ENCODE measurements at places on chromosomes 5 and 9.

GRCh38 chr9:135882011-135882410 is 25.3 kb downstream of the CAMSAP1 start:
- DNase-seq: no peak

DNA sequence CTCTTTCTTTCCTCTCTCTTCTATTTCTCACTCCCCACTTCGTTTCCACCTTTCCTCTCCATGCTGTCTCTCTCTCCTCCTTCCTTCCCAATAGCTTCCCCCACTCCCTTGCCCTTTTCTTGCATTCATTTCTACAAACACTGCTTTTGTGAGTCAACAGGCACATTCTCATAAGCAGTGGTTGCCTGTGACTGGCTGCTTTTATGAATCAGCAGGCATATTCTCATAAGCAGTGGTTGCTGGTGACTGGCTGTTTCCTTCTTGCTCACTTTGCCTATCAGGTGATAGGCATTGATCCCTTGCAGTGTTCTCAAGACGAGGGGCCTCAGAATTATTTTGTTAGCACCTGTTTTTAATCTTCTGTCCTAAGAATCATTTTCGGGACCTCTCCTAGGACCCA is 116.1 kb upstream of the ACTBL2 start:
- DNase-seq: no peak

- no peak for DNase-seq
These were observed 28.3 kb upstream of the NIPAL4 start for GRCh38 chr5:157431544-157432200.

DNA sequence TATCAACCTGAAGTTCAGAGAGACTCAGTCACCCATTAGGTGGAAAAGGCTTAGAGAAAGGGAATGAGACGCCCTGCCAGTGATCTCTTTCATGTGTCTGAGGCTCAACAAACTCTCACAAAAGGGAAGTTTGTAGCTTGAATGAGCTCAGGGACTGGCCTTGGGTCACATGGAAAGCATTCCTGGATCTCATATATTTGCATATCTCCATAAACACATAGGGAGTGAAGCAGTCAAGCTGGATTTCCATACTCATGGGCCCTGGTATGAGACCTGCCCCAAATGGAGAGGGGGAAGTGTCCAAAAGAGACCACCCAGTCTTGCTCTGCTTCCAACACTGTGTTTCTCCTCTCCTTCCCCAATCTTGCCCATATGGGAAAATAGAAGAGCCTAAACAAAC is 26.4 kb upstream of the PRUNE2 start:
- no peak for DNase-seq

GRCh38 chr9:124835026-124835557 is 18.2 kb upstream of the WDR38 start:
- no peak for DNase-seq

DNA sequence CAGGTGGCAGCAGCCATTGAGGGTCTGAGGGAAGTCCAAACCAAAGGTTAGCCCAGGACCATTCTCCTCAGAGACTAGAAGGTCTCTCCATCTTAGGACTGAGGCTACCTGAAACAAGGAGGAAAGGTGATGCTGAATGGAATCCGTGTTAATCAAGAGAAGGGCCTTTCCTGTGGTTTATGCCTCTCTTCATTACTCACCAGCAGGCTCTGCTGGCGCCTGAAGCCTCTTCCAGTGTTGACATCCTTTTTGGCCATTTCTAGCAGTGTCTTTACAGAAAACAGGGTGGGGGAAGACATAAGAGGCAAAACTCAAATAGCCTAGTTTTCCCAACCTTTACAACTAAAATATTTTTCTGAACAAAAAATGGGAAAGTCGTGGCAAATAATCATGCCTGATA is 98.0 kb downstream of the ENC1 start:
- DNase-seq: no peak

GRCh38 chr5:127967983-127968592 is 115.5 kb upstream of the SLC12A2 start:
- no peak for DNase-seq

- DNase-seq: no peak
These were observed 419.6 kb downstream of the DNAH5 start for GRCh38 chr5:13524936-13525335.

- DNase-seq: no peak
These were observed 30.7 kb upstream of the IL31RA start for GRCh38 chr5:55820488-55820887.

GRCh38 chr9:72333197-72333596 is 31.8 kb downstream of the ZFAND5 start:
- DNase-seq: no peak

DNA sequence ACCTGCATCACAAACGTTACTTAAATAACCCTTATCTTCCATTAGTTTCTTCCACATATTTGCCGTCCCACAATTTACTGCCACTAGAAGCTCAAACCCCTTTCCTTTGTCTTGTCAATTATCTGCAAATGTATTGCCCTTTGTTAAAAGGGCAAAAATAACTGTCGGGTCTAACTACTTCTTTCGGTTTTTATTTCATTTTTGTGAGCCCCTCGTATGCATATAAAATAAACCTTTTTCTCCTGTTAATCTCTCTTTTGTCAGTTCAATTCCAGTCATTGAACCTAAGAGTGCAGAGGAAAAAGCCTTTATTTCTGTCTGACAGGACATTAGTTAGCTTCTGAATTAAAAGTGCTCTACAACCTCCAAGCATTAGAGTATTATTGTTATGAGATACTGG is 45.5 kb downstream of the TMEM215 start:
- DNase-seq: no peak

- DNase-seq: no peak
These were observed 34.0 kb downstream of the BOD1 start for GRCh38 chr5:173582216-173583111.

Measured in activated T-helper 1 cell treated with Interleukin-2 at 50 U/mL for 16 hours (primary cell).